Urothelium cell line (cell line): ENCODE measurements at places on chromosomes 7 and 10.
A peak's percentile ranks its signal among the peaks of the same experiment; 100 is the strongest.

- DNase-seq, result no peak
Observed at GRCh38 chr7:132367795-132368194, 208.5 kb downstream of the PLXNA4 start.

- DNase-seq, result no peak
Observed at GRCh38 chr10:123808286-123808685, 83.3 kb downstream of the CPXM2 start.

GRCh38 chr7:6419310-6419773 lies 28.4 kb downstream of the DAGLB start:
- no peak for DNase-seq

- no peak for DNase-seq
Observed at GRCh38 chr10:105413997-105414396, 772.9 kb downstream of the SORCS3 start.

GRCh38 chr7:88761779-88762178 lies 2.3 kb downstream of the ZNF804B start:
- no peak for DNase-seq

DNA sequence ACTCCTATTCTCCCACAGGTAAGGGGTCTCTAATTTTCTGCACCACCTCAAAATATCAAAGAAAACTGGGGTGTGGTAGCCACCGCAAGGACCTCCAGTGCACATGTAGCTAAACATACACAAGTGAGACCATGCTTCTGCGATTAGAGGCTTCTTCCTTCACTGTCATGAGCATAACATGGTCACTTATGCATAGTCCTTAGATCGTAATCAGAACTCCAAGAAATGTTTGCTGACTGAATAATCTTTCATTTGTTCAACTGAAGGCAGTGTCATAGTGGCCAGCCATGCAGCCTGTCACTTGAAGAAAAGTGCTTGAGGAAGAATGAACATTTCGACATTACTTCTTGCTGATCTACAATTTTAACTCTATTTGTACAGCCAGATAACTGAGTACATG lies 14.6 kb downstream of the TWIST1 start:
- DNase-seq, result no peak

DNA sequence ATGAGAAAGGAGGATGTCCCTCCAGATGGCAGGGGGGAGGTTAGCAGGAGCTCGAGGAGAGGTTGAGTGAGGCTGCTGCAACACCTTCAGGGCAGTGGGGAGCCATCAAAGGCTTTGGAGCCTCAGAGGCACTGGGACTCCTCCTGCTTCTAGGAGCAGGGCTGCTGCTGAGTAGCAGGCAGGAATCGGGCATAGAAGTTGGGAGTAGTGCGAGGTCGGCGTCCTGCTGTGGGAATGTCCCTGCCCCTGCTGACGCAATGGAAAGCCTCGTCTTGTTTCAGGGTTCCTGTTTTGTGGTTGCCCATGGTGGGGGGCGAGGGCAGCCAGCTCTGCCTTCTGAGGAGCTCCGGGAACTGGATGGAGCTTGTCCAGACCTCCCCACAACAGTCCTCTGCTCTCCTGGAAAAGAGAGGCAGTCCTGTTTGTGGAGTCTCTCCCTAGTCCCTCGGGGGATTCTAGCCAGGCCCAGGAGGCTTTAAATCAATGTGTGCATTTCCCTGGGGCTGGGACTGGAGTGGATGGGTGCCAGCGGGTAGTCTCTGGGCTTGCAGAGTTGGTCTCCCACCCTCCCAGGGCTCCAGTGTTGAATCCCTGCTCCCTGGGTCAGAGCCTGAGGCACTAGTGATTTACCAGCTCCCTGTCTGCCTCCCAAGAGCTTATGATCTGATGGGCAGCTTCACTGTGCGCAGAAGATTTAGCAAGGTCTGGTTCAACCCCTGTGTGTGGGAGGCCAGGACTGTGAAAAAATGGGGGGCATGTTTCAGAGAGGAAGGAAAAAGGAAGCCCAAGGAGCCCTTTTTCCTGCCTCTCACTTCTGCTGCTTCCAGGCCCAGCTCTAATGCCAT lies 98.7 kb upstream of the PPIF start:
- no peak for DNase-seq

DNA sequence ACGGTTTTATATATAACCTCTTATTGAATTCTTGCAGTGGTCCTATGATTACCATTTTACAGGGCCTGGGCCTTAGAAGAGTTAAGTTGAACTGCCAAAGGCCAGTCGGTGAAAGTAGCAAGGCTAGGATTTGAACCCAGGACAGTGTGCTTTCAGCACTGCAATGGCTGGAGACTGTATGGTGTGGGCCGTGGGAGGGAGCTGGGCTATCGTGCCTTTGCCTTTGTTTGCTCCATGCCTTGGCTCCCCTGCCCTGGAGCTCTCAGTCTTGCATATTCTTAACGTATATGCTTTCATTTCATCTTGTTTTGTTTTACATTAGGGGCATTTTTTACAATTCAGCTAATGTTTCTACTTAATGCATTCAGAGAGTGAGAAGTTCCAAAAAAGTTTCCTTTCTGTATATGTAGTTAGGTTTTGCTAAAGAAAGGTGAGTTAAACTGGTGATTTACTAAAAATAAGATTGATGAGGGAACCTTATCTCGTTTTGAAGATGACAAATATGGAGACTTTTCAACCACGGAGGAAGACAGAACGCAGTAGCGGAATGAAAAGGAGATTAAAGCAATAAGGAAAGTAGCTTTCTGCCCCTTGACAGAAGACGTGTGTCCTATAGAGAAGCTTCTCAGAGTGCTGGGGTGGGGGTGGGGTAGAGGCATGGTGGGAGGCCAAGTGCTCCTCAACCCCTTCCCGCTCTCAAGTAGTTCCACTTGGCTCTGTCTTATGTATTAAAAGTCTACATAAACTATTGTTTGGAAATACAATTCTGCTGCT lies 82.5 kb downstream of the RTKN2 start:
- no peak for DNase-seq

GRCh38 chr7:131524703-131525102 lies 31.7 kb downstream of the PODXL start:
- DNase-seq, result no peak

GRCh38 chr10:131259535-131259934 lies 52.0 kb downstream of the TCERG1L start:
- DNase-seq, result no peak

- DNase-seq, result no peak
Observed at GRCh38 chr7:77561352-77561751, 24.3 kb downstream of the PTPN12 start.

GRCh38 chr10:32953277-32953927 lies 4.6 kb downstream of the ITGB1 start:
- DNase-seq, result no peak

DNA sequence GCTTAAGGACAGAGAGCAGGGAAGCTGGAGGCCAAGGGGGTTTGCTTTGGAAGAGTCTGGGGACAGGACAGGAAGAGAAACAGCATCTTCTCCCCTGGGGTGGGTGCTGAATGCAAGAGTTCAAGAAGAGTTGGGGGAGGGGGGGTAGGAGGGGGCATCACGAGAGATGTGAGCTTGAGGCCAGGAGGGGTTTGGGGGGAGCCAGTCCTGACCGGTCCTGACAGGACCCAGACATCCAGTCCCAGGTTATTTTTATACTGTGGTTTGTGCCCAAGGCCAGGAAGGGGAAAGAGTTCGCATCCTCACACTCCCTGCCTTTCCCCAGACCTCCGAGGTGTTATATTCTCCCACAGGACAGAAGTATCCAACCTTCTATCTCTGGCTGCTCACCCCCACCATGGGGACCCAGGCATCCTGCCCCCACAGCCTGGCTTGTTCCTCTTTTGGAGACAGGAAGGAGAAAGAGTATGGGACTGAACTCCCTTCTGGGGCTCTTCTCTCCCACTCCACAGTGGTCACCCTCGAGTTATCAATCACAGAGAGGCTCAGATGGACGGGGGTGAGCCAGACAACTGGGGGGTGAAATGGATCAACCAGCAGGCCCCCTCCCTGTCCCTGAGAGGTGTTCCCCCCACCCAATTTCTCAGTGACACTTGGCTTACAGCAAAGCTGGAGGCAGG lies 2.8 kb downstream of the TSC22D4 start:
- no peak for DNase-seq

DNA sequence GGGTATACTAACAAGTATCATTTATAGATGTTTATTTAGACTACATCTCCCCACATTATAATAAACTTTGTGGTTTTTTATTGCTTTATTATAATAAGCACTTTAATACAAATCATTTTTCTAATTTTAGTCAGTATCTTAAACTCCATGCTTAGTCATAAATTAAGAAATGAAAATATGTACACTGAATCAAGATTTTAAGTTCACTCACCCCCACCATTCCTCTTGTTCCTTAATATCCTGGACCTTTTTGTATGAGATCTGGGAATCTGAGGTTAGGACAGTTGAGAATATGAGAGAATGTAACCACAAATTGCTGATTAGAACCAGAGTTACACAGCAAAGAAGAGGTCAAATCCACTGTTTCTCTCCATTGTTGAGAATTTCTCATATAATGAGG lies 93.6 kb upstream of the WNT16 start:
- DNase-seq, result no peak

- DNase-seq, result no peak
Observed at GRCh38 chr10:12036073-12036655, 6.4 kb downstream of the UPF2 start.

DNA sequence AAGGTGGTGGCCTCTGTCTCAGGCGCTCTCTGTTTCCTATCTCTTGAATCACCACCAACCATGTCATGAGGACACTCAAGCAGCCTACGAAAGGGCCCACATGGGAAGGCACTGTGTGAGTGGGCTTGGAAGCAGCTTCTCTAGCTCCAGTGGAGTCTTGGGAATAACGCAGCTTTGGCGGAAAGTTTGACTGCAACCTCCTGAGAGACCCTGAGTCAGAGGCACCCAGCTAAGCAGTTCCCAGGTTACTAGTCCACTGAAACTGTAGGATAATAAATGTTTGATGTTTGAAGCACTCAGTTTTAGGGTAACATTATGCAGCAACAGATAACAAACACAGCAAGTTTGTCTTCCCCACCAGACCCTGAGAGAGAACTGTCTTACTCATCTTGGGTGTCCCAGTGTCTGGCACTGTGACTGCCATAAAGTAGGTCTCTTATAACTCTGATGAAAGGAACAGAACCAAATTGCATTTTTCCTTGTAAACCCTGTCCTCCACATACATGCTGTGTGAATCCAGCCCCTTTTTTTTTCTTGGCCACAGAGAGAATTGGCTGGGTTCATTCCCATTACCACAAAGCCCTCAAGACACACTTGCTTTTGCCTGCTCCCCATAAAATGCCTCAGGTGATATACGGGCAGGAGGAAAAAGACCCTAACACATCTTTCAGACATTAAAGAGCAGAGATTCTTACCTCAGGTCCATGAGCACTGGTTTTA lies 185.5 kb downstream of the ZNF365 start:
- no peak for DNase-seq

DNA sequence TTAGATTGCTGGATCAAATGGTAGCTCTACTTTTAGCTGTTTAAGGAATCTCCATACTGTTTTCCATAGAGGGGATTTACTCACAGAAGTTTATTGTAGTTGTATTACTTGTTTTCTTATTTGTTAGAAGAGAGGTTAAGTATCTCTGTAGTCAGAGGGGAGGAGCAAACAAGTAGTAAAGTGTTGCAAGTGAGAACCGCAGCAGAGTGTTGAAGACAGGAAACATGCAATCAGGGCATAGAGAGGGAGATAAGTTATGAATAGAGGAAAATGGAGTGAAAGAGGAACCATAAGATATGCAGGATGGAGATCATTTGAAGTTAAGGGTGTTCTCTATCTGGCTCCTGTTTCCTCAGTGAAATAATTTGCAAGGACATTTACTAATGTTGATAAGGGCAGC lies 331.4 kb upstream of the TMEM229A start:
- DNase-seq, result no peak

GRCh38 chr10:10589540-10590303 lies 427.9 kb upstream of the CELF2 start:
- DNase-seq, result peak; percentile 27

GRCh38 chr10:71134732-71135211 lies 77.6 kb upstream of the UNC5B start:
- DNase-seq, result no peak

GRCh38 chr7:28041508-28042314 lies 138.9 kb downstream of the JAZF1 start:
- peak; percentile 37 for DNase-seq

GRCh38 chr7:26305090-26305868 lies 13.6 kb downstream of the SNX10 start:
- DNase-seq, result no peak

DNA sequence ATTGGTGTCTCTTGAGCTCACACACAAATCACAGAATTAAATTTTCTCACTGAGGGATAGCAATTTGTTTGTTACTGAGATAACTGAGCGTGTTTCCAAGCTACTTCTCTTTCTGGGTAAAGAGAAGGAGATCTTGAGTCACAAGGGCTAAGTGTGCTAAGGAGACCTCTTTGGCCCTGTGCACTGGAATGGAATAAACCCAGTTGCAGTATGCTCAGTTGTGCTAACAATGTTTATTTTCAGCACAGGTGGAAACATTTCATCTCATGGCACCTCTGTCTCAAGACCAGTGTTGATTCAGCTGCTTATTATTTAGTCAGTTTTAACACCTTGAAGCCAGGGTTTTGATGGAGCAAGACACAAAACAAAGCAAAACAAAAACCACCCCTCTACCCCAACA lies 22.5 kb upstream of the UBE2H start:
- DNase-seq, result no peak

- DNase-seq, result no peak
Observed at GRCh38 chr7:129005186-129005585, 49.7 kb downstream of the TNPO3 start.

DNA sequence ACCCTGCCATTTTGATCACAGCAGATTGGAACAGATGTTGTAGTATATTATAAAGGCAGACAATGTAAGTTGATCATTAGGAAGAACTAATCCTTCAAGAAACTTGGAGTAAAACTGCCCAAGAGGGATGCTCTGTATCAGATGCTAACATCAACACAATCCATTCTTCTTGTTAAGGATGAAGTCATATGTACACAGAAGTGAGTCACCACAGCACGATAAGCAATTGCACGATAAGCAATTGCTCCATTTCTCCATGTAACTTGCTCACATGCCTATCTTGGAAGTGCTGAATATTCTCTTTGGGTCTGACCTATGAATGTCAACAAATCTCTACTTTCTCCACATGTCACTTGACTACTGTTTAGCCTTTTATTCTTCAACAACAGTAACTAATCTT lies 41.5 kb upstream of the DMTF1 start:
- DNase-seq, result peak; percentile 41

DNA sequence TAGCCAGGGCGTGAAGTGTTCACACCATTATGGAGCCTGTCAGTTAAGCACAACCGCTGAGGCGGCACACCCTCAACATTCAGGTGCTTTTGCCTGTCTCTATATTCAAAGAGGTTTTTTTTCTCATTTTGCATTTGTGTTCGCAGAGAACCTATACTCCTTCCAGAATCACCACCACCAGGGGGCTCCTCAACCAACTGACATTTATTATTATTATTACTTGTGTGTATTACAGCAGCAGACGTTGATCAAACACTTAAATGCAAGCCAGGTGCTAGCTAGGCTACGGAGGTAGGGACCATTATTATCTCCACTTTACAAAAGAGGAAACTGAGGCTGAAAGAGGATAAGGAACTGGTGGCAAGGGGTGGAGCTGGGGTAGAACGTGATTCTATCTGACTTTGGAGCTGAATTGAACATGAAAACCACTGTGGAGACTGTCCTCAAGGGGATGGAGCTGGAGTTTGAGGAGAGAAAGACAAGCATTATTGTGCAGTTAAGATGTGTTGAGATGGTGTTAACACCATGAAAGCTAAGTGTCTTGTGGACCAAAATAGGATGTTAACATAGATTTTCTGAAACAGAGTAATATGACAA lies 133.8 kb upstream of the PLXNA4 start:
- no peak for DNase-seq

- no peak for DNase-seq
Observed at GRCh38 chr10:88841316-88842111, 10.1 kb downstream of the ANKRD22 start.
